ENCODE measurements at places on chromosomes 4 and X. TPM values are rescaled to one million over a fixed set of nuclear protein-coding genes. Genes with fewer than 3 reads are reported as not detected.

The GABRG1 gene
- not detected for total RNA-seq

- DNase-seq: no peak
Observed at GRCh38 chr4:154029171-154029570, 240.3 kb upstream of the SFRP2 start.

DNA sequence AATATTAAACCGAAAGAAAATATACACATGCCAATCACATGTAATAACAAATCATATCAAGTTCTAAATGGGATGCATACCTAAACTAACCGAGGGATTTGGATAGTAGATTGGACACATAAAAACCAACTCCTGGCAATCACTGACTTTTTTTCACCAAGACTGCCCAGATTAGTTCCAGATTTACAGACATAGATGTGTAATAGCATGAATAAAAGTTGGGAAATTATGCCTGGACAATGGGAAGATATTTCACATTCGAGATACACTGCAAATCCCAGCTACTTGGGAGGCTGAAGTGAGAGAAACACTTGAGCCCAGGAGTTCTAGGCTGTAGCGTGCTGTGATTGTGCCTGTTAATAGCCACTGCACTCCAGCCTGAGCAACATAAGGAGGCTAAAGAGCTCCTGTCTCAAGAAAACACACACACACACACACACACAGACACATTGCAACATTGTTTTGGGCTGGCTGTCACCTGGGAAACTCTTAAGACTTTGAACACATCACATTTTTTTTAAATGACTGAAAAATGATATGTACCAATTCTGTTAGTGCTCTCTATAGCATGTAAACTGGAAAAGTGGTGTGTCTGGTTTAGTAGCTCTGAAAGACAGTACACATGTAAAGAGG, 5.7 kb downstream of the RAB40A start:
- DNase-seq: no peak

DNA sequence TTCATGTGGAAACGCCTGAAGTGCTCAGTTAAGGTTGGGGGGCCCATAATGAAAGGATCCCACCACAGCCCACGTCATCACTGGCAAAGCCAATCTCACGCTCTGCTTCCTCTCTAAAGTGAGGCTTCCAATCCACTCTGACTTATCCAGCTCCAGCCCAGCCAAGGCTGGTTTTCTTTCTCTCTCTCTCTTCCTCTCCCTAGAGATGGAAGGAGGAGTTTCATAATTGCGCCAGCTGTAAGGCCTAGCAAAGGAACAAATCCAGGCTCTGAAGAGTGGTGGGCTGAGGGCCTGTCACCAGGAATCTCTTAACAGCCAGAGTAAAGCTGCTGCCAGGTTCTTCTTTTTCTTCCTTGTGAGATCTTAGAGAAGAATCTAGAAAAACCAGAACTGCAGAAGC, 20.7 kb upstream of the BCLAF3 start:
- DNase-seq: no peak

DNA sequence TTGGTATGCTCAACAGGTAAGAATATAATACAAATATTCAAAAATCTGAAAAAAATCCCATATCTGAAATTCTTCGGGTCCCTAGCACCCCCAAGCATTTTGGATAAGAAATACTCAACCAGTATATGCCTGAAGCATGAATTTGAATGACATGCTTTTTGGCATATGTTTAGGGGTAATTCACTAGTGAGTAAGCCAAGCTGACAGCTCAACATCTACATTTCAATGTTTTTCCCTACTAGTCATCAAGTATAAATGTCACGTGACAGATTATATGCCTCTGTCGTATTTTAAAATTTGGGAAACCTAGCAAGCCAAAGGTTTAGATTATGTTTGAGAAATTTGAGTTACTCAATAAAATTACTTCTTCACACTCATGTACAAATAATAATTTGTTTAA, 125.1 kb downstream of the FGF16 start:
- no peak for DNase-seq
